ENCODE measurements at places on chromosomes 3 and 15.

DNA sequence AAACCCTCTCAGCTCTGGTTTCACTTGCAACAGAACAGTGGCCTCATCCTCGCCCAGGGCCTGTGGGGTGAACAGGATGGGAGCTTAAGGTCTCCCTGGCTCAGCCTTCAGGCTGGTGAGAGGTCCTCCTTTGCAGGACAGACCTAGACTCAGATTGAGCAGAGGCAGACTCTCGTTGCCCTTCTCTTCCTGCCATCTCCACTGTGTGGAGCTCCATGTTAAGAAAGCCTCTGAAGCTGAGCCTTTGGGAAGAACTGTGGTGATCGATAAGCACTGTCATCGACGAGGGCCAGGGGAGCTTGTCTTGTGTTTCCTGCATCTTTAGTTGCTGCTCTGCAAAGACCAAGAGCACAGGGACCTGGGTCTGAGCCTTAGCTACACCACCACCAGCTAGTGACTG is 37.8 kb upstream of the GRIP2 start:
- no peak for DNase-seq

DNA sequence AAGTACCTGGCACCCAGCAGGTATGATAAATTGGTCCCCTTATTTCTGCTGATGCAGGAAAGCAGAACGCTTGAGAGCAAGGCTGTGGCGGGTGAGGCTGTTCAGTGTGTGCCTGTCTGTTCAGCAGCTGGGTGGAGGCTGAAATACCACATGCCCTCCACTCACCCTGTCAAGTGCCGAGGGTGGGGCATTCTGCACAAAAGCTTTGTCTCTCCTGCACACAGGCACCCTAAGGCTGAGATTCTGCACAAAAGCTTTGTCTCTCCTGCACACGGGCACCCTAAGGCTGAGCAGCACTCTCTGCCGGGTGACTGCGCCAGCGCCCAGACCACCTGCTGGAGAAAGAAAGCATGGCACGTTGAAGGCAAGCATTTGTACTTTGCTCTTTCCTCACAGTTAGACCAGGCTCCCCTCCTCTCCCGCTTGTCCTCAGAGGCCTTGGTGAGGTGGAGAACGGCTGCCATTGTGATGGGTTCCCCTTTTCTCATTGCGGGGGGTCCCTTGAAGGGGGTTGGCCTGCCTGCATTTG is 97.5 kb downstream of the BDH1 start:
- DNase-seq = no peak

DNA sequence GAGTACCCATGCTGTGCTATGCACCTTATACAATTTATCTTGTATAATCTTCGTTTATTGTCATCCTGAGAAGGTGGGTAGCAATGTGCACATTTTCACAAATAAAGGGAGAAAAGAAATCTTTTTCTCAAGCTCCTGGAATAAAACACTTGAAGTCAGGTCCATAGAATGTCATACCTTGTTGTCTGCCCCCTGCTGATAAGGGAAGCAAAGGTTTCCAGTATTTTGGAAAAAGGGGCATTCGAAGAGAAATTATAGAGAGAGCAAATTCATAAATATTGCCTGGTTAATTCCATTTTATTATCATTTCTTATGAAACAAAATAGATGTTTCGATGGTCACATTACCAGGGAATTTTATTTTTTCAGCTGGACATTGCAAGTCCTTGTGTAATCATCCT is 277.8 kb downstream of the RAP2B start:
- DNase-seq = no peak

- DNase-seq = peak; percentile 24
Observed at GRCh38 chr3:71035314-71035713, 548.2 kb downstream of the FOXP1 start.

GRCh38 chr3:4496087-4496452 is 2.9 kb downstream of the ITPR1 start:
- DNase-seq = no peak

DNA sequence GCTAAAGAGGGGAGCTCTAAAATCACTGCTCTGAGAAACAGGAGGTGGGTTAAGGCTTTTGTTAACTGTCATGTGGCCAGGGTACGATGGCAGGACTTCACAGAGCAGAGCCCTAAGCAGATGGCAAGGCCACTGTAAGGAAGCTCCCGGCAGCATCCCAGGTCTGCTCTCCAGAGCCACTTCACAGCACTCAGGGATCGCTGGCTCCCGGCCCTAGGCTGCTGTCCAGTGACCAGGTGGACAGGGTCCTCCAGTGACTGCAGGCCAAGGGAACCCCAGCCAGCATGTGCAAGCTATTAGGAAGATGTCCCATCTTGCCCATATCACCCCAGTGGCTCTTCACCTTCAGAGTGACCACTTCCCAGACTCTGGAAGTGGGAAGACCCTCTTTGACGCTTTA is 10.4 kb downstream of the TMEM41A start:
- DNase-seq = no peak

- no peak for DNase-seq
Observed at GRCh38 chr3:196012941-196013476, 68.9 kb downstream of the TFRC start.

Data from astrocyte of the hippocampus (primary cell).